ENCODE measurements at places on chromosomes 1 and 21.

GRCh38 chr1:187236676-187237075, 407.9 kb downstream of the PLA2G4A start:
- no peak for DNase-seq

DNA sequence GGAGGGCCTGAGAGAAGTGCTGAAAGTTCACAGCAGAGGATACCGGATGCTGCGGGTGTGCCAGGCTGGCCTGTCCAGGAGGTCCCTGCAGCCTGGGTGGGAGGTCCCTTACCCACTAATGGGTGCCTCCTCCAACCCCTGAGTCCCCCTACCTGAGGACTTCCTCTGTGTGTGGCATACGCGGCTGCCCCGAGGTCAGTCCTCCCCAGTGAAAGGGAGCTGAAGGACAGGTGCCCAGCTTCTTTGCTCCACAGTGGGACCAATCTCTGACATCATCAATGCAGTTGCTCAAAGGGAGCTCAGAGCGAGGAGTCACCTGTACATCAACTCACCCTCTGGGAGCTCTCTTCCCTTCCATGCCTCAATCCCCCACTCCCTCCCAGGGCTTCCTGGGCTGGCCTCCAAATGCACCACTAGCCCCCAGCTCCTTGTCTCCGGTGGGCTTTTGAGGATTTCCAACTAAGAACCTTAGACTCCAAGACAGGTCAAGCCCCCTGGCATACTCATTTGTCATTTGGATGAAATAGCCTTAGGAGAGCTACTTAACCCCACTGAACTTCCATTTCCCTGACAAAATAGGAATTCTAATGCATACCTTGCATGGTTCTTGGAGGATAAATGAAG, 53.9 kb downstream of the PDE9A start:
- no peak for DNase-seq

GRCh38 chr1:18484721-18485120, 4.0 kb downstream of the KLHDC7A start:
- DNase-seq = no peak

DNA sequence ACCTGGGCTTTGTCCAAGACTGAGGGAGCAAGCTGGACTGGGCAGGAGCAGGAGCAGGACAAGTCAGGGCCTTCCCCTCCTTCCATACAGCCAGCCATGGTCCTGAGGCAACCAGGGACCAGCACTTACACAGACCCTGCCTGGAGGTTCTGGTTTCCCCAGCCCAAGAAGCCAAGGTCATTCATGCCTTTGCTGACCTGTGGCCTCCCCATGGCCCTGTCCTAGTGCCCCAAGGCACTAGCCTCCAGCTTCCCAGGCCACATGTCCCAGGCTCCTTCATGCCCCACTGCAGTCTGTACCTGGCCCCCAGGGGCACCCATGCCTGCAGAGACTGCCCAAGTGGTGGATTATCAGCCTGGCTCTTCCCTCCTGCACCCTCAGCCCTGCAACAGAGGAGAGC, 243.9 kb downstream of the TOMM20 start:
- no peak for DNase-seq

GRCh38 chr1:39524591-39525365, 33.3 kb downstream of the BMP8A start:
- no peak for DNase-seq

DNA sequence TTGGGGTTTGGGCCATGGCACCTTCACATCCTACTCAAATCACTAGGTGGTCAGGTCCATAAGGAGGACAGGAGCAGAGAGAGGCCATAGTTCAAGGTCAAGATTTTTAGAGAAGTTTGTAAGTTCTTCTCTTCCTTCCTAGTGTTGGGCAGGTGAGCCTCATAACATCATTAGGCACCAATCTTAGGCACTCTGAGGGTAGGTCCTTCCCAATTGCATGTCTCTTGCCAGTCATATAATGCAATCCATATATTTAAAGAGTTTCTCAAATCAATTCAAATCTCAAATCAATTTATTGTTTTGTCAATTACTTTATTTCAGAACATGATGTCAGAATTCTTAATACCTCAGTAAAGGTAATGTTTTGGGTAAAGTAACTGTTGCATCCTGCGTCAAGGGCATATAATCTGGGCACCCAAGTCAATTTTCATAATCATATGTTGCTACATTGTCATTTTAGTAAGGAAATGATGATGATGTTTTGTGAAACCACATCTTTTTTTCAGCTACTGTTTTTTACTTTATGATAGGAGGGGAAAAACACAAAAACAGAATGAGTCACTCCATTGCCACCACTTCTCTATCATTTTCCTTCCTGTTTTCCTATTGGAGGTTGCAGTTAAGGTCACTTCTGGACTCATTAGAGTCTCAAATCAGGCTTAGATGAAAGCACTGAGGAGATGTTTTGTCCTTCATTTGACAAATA, 122.7 kb downstream of the UCHL5 start:
- peak; percentile 64 for DNase-seq

DNA sequence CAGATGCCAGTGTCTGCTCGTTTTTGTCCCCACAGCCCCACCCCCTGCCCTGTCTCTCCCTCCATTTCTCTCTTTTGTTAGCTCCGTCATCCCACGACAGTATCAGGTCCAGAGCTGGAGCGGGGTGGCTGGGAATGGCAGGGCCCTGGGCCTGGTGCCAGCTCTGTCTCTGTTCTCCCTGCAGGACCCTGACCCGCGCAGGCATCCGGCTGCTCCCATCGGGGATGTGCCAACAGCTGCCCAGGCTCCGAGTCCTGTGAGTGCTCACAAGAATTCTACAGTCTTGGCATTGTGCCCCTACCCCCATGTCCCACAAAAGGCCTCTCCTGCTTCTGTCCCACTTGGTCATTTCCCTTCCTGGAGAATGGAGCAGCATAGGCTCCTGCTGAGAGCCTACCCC, 37.4 kb downstream of the UBE2T start:
- DNase-seq = no peak

- no peak for DNase-seq
These were observed 68.3 kb upstream of the TARDBP start for GRCh38 chr1:10943991-10944730.

DNA sequence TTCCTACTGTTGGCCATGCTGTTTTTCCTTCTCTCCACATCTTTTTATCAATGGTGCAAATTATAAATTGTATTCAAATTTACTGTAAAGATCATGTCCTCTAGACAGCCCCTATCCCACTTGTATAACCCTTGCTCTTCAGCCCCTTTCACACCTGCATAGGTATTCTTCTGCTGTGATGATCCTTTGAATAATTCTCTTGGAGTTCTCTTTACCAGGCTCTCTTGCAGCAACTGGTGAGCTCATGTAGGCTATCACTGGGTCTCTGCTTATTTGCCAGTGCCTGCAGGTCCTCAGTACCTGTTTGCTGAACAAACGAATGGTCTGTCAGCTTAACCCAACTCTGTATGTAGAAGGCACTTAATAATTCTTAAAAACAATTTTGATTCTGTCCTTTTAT, 8.2 kb downstream of the PTPRC start:
- no peak for DNase-seq

GRCh38 chr1:56550138-56550858, 29.1 kb downstream of the PLPP3 start:
- DNase-seq = no peak

GRCh38 chr1:89994231-89994804, 592 bp upstream of the ZNF326 start:
- DNase-seq = no peak

DNA sequence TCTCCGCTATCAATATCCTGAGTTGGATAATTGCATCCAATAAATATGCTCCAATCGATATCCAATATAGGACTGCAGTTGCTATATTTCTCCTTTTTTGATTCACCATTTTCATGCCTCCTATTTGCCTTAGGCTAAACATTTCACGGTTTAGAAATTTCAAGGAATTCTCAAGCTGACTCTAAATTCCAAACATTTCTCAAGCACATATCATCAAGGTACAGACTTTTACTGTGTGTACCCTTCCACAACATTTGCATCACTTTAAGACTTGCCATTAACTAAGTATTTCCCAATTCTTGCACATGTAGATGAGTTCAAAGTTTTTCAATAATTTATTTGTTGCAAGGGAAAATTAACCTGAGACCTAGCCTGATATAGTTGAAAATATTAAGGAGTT, 795.2 kb upstream of the TMPRSS15 start:
- no peak for DNase-seq

DNA sequence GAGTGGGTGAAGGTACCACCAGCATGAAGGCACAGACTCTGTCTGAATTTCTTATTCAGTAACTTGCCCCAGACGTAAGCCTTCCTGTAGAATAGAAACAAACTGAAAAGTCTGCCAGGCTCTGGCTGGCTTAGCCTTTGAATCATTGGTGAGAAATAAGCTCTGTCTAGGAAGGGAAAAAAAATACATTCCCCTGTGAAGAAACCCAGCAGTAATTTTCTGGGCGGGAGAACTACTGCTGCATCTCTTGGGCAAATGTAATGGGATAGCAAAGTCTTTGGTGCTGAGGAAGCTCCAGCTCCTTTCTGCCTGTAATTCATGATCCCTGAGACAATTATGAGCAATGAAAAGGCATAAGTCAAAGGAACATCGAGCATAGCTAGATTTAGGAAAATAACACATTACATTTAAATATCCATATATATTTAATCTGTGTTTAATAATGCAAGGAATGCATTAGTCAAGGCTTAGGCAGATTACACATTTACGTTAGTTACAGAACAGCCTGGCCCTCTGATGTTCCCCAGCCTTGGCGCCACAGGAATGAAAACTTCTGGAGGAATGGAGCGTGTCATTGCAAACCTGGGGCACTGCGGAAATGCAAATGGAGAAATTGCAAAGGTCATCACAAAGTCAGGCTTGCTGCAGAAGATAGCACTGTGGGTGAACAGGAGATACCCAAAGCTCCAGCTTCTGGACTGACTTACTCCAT, 216.3 kb upstream of the CAMK1G start:
- no peak for DNase-seq

DNA sequence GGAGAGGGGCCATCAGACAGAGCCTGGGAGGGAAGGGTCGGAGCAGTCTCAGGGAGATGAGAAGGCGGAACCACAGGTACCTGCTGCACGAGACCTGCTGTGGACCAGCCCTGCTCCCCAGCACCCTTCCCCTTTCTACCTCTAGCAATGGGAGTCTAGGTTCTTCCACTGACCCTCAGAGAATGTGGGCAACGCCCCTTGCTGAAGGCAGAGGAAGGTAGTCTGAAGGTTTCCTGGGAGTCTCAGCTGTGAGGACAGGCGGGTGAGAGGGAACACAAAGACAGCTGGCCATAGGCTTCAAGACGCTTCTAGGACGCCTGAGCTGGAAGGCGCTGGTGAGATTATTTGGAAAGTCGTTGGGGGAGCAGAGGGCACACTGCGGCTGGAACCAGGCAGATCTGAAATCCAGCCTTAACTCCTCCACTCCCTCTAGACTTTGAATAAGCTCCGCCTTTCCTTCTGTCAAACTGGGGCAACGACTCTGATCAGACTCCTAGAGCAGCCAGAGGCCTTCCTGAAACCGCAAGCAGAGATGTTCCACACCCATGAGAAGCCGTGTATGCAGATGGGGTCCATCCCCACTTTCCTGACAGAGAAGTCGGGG, 18.1 kb downstream of the SLC45A3 start:
- DNase-seq = no peak

- no peak for DNase-seq
These were observed 459 bp downstream of the FOXE3 start for GRCh38 chr1:47416319-47417169.

GRCh38 chr21:36430841-36431240, 45.6 kb downstream of the CHAF1B start:
- DNase-seq = no peak

GRCh38 chr1:109482791-109483671, 674 bp upstream of the ATXN7L2 start:
- no peak for DNase-seq

DNA sequence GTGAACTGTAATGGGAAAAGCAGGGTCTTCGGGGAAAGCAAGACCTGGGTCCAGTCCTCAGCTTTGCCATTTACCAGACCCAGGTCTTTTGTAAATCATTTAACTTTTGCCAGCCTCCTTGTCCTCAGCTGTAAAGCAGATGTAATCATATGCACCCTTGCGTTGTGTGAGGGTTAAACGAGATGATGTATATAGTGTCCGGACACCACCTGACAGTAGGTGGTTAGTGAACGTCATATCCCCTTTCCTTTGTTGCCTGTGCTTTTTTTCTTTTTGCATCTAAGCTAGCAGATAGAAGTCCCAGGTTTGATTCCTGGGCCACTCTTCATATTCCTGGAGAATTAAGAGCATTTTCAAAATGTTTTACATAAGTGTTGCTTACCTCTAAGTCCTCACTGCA, 28.5 kb downstream of the IL12RB2 start:
- no peak for DNase-seq

DNA sequence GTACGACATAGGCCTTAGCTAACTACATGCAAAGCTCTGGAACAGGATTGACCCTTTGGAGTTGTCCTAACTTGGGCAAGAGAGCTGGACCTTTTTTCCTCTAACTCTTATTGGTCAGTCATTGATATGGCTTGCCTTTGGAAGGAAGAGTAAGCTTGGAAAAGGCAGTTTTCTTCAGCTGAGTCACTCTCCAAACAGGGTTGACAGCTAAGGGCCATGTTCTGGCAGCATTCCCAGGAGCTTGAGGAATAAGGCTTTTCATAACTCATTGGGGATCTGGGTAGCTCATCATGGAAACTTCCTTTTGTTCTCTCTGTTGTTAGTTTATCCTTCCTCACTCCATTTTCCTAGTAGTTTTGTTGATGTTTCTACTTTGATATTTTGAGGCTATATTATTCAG, 14.5 kb upstream of the ERRFI1 start:
- DNase-seq = no peak

DNA sequence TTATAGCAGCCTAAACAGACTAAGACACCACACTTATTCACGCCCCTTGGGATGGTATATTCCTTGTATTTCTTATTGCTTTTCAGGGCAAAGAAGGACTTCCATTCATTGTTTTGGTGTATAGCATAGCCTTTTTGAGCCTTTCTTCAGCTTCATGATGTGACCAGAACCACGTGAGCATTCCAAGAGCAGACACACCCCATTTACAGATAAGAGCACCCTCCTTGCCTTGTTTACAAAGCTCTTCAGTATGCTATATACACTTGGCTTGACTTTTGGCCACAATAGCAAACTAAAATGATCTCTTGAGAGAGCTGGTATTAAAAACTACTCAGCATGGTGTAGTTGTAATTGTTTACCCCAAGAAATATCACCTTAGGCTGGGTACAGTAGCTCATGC, 78.7 kb downstream of the PIK3R3 start:
- DNase-seq = no peak

DNA sequence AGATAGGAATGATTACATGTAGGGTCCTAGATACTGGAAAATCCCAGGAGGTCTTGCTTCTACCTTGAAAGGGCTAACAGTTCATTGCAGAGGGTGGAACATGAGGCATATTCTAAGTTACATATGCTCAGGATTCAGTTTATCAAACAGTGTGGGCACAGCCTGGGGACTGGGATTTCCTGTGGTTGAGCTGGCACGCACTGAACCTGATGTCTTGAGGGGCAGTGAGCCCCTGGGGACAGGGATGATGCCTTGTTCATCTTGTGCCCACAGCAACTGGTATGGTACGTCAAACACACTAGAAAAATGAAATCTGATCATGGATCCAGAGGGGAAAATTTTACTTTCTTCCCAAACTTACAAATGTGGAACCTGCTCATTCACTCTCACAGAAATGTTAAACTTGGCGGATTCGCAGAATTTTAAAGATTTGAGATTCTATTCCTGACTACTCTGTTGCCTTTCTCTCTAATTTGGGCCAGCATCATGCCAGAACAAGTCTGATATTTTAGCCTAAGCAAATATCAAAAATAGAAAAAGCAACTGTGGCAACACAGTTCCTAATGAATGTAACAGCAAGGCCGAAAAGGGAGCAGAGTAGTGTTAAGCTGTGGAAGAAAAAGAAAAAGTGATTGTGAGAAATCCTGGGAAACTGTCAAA, 68.2 kb upstream of the COL24A1 start:
- DNase-seq = no peak

GRCh38 chr1:31643976-31644559, 608 bp downstream of the PEF1 start:
- DNase-seq = no peak

GRCh38 chr21:38173276-38174035, 83.3 kb upstream of the KCNJ15 start:
- DNase-seq = no peak
